Jurkat, Clone E6-1 (cell line): ENCODE measurements at places on chromosomes 16 and 17.

GRCh38 chr16:23504076-23504452 is 6.2 kb downstream of the GGA2 start:
- no peak for DNase-seq

DNA sequence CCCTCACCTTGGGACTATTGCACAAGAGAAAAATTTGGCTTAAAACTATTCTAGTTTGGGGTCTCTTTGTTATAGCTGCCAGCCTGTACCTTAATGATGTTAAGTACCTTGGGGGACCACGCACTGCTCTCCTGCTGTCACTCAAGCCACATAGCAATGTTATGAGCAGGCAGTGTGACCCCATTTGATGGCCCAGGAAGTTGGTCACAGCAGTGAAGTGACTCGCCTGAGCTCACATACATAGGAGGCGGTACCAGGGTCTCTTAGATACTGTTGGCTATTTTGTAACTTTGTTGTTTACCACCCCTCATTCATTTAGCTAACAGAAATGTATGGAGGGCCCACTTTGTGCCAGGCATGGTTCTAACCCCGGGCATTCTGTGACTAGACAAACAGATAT is 16.4 kb downstream of the KCNG4 start:
- no peak for DNase-seq

DNA sequence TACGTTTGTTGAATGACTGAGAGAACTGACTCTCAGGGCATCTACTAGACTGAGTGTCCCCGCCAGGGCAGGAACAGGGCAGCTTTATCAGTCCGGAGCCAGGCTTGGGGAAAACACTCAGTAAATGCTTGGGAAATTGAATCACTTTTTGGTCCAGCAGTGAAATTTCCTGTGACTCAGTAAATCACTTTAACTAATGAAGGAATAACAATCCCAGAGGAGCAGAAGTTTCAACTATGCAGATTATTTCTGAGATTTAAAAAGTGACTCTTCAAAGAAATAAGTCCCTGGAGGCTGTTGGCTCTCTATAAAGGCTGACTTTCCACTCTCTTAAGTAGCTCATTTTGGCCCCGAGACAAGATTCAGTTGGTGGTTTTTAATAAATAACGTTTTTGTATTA is 101.8 kb downstream of the FOXL1 start:
- no peak for DNase-seq

DNA sequence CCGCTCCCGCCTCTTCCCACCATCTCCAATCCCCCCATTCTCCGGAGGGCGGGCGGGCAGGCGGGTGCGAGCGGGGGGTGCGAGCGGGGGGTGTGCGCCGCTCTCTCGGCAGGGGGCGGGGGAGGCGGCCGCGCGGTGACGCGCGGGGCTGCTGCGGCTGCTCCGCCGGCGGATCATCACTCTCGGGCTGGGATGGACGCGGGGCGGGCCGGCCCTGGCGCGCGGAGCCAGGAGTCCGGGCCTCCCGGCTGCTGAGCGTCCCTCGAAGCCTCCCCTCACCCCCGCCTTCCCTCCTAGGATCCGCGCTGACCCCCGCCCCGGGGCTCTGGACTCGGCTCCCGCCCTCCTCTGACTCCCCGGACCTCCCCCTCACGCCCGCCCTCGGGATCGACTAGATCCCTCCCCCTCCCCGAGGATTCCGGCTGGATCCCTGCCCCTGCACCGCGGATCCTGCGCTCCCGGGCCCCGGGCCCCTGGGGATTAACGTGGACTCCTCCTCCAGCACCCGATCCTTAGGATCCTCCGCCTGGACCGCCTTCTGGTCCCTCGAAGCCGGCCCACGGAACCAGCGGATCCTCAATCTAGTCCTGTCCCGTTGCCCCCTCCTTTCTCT is 946 bp upstream of the TMEM256 start:
- peak; percentile 14 for DNase-seq

- no peak for DNase-seq
These were observed 100.0 kb downstream of the GSG1L start for GRCh38 chr16:27963471-27963965.

DNA sequence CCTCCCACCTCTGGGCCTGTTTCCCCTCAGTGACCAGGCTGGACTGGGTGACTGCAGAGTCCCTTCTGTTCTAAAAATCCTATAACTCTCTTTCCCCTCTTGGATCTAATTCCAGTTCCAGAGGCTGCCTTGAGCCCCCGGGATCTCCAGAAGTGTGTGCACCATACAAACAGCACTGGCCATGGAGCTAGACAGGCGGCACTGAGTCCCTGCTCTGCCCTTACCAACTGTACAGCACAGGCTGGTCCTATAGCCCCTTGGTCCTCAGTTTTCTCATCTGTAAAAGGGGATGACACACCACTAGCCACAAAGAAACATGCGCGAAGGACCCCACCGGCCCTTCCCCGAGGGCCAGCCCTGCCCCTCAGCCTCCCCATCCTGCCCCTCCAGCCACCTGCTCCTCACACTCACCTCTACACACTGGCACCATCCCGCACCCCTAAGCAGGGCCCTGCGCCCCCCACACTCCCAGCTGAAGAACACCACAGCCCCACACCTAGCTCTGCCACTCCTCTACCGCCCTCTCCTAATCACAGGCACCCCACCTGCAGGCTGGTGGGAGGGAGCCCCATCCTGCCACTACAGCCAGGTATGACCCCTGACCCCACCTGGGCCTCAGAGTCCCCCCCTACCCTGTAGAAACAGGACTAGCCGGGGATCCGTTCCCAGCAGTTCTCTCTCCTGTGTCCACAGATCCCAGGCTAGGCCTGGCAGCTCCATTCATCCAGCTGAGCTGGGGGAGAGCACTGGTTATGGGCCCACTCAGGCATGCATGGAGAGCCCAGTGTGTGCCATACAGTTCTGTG is 913 bp upstream of the KRT16 start:
- no peak for DNase-seq

DNA sequence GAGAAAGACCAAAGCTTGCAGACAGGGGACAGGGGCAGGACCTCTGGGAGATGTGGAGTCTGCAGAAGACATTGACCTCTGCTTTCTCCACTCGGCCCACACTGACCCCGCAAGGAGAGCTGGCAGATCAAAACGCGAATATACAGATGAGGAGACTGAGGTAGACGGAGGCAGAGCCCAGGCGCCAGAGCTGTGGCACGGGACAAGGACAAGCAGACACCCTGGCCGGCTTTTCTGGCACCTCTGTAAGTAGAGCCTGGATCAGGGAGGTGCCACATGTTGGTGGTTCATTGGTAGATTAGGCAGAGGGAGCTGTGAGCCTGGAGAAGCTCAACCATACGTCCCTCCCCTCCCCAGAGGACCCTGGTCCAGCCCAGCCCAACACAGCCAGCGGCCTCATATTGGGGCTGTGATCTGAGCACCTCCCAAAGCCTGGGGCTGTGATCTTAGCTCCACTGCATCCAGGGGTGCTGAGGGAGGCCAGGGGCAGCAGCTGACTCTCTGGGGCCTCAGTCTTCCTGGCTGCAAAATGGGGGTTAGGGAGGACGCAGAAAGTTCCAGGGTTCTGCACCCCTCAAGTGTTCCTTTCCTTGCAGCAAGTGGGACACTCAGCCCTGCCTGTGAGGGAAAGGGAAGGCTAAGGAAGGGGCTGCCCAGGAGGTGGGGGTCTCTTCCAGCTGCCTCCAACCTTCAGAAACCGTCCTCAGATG is 4.0 kb downstream of the NATD1 start:
- no peak for DNase-seq

- DNase-seq = no peak
These were observed 33.1 kb downstream of the ARL4D start for GRCh38 chr17:43431714-43432523.

DNA sequence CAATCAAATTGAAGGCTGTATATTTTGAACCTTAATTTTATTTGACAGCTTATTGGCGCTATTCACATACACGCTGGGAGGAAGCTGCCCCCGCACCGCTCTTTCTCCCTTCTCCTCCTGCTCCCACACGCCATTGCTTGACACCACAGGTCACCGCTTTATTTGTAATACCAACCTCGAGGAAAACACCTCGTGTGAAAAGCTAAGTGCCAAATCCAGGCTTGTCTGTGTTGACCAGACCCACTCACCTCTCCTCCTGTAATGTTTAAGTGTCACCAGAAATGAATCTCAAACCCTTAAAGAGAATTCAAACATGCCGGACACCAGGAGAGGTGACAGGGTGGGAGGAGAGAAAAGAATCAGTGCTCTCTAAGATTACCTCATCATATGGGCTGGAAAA is 331.4 kb downstream of the GRIN2A start:
- DNase-seq = no peak

DNA sequence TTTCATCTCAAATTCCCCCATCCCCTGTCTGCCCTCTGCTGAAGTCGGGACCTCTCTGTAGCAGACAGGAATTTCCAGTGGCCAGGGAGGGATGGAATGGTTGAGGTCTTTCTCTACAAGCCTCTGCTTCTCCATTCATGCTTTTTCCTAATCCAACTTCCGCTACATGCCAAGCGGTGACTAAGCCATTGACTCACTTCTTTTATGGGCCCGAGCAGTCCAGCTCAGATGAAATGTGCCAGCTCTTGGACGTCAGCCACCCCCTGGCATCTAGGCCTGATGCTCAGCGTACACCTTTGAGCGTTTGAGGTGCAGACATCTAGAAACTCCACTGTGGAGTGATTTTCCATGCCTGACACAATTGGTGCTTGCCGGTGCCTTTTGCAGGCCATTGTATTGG is 40.7 kb upstream of the GPR139 start:
- no peak for DNase-seq

DNA sequence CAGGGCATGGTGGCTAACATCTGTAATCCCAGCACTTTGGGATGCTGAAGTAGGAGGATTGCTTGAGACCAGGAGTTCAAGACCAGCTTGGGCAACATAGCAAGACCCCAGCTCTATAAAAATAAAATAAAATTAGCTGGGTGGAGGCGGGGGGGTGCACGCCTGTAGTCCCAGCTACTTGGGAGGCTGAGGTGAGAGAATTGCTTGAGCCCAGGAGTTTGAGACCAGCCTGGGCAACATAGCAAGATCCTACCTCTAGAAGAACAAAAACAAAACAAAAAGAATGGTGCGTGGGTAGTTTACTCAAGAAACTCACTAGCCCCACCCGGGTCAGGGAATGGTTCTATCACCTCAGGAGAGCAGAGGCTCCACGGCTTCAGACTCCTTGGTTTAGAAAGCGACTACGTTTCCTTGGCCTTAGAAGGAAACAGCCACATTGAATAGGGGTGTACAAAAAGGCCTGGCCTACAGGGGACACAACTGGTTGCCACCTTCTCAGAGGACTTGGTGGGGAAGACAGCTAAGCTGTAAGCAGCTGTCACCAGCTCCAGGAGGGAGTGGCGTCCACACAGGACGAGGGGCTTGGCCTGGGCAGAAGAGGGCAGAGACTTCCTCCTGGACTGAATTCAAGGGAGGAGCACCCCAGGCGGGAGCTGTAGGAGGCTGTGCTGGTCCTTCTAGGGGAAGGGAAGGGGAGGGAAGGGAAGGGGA is 716 bp downstream of the TK1 start:
- DNase-seq = no peak

DNA sequence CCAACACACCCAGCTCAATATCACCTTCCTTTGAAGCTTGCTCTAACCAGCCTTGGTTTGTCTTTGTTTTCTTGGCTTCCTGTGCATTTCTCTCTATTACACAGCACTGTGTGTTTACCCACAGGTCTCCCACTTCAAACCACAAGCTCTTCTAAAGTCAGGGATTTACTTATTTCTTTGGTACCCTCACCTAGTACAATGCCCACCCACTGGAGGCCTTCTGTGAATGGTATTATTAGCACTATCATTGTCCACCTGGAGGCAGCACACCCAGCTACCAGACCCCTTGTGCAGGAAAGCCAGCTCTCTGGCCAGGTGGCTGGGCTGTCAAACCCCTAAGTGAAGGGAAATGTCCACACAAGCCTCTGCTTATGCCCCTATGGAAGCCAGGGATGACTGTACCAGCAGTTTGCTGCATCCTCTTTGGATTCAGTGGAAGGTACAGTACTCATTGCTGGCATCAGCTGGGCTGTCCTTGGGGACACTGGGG is 9.4 kb upstream of the TOP2A start:
- peak; percentile 71 for DNase-seq

- no peak for DNase-seq
These were observed 223.5 kb downstream of the CCDC182 start for GRCh38 chr17:57521606-57522005.

DNA sequence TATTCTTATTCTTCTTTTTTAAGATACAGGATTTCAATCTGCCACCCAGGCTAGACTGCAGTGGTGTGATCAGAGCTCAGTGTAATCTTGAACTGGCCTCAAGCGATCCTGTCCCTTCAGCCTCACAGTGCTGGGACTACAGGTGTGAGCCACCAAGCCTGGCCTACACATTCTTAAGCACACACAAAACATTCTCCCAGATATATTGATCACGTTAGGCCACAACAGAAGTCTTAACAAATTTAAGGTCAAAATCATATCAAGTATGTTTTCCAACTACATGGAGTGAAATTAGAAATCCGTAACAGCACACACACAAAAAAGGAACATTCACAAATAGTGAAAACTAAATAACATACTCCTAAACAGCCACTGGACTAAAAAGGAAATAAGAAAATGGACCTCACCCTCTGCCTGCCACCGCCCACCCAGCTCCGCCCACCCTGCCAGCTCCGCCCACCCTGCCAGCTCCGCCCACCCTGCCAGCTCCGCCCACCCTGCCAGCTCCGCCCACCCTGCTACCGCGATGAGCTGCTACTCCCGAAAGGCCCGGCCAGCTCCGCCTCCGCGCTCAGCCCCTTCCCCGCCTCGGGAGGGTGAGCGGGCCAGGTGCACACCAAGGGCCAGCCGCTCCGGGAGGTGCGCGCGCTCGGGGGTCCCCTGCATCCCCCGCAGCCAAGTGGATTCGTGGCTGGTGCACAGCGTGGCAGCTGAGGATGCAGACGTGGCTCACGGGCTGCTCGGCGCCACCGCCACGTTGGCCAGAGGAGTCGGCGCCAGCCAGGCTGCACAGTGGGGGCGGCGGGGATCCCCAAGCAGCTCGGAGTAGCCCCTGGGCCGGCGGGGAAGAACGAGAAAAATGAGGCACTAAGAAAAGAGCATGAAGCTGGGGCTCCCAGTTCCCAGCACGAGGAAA is 41.2 kb downstream of the C16orf87 start:
- no peak for DNase-seq

DNA sequence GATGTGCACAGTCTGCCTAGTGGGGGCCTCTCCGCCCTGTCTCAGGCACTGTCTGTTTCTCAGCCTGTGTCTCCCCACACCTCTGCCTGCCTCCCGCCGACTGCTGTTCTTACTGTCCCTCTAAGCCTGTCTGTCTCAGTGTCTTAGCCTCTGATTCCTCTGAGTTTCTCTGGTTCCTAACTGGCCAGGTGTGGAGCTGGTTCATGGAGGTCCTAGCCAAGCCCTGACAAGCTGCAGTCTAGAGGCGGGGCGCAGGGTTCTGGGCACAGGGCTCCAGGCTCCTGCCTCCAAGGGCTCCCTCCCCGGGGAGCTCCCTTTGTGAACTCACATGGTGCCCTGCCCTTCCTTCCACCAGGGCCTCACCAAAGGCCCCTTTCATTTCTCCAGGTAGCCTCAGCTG is 19.4 kb downstream of the C17orf100 start:
- DNase-seq = no peak

GRCh38 chr16:88790312-88791211 is 5.5 kb upstream of the PIEZO1 start:
- peak; percentile 74 for DNase-seq

- DNase-seq = no peak
These were observed 26.5 kb downstream of the SREBF1 start for GRCh38 chr17:17810084-17810894.
